ENCODE measurements at places on chromosomes 3 and 15.

- no peak for DNase-seq
These were observed 336.6 kb downstream of the ROBO2 start for GRCh38 chr3:77376511-77376910.

DNA sequence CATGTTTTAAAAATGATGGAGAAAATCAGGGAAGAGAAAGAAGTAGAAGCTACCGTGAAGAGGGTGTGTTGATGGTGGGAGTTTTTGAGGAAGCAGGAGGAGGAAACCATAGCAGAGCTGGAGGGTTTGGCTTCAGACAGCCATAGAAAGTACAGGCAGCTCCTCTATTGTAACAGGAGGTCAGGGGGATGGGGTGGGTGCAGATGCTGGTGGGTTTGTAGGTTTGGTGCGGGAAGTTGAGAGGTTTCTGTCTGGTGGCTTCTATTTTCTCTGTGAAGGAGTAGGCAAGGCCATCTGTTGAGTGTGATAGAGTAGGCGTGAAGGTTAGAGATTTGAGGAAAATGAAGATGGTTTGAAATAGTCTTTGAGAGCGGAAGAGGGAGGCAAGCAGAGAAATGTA lies 97.7 kb upstream of the TBC1D5 start:
- DNase-seq, result no peak

DNA sequence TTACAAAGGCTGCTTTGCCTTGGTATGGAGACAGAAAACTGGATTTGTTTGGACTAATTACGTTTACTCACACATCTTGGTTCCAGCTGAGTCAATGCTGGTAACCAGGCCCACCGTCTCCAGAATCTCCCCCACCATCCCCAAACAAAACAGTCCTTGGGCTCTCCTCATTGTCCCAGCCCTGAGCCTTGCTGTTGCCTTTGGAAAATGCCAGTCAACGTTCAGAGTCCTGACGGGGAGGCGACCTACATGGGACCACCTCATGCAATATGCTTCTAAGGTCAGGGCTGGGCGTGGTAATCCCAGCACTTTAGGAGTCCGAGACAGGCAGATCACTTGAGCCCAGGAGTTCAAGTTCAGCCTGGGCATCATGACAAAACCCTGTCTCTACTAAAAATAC lies 85.2 kb upstream of the IQSEC1 start:
- no peak for DNase-seq

DNA sequence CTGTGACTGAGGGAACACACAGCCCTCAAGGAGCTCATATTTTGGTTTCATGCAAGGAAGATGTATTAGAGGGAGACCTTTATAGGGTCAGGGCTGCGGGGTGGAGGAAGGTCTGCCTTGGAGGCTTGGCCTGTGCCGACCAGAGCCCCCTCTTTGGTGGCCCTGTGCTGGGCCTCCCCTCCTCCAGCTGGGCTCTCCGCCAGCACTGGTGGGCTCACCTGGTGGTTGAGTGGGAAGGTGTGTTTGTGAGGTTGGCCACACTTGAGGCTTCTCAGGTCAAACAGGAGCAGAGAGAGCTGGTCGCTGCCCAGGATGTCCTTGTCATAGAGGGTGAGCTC lies 2.6 kb downstream of the PLA2G4F start:
- no peak for DNase-seq

- DNase-seq, result no peak
These were observed 92.8 kb downstream of the SV2B start for GRCh38 chr15:91192690-91193377.

GRCh38 chr3:186277268-186277909 lies 84.6 kb downstream of the DGKG start:
- no peak for DNase-seq

- no peak for DNase-seq
These were observed 88.4 kb downstream of the DGKG start for GRCh38 chr3:186273586-186273985.
